ENCODE measurements at places on chromosomes 2 and 18.

DNA sequence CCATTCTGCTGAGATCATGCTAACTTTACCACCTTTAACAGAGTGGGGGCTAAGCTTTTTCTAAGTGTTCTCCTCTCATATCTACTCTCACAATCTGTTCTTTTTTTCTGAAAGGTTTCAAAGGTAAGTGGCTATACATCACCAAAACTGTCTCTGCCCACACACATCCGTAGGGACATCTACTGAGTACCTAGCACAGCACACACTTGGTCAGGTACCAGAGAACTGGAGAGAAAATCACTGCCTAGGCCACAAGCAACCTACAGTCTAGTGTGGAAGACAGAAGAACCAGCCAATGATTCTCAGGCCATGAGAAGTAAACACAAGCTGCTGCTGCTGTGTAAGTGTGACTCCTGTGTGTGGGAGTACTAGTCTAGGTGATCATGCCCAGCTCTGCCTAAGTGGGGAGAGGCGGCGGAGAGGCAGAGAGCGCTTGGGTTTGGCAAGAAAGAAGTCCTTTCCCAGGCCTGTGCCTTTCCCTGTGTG, 176.1 kb upstream of the ZFP36L2 start:
- DNase-seq, result no peak

DNA sequence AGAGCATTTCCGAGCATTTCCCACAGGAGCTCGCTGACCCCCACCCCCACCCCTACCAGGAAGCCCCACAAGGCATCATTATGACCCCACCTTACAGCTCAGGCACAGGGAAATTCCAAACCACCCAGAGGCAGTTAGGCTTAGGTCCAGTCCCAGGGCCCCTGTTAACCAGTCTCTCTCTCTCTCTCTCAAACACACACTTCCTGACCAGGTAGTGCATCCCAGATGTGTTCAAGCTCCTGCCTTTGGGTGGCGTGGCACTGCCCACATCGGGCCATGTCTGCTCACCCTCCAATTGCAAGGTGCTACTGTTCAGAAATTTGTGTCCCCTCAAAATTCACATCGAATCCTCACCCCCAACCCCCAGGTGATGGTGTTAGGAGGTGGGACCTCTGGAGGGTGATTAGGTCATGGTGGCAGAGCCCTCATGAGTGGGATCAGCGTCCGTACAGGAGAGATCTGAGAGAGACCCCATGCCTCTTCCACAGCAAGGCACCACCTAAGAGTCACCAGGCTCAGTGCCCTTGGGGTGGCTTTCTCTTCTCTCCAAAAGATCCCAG, 8.8 kb downstream of the COPS9 start:
- no peak for DNase-seq

GRCh38 chr2:9388950-9389911, 34.1 kb downstream of the ITGB1BP1 start:
- DNase-seq, result no peak

DNA sequence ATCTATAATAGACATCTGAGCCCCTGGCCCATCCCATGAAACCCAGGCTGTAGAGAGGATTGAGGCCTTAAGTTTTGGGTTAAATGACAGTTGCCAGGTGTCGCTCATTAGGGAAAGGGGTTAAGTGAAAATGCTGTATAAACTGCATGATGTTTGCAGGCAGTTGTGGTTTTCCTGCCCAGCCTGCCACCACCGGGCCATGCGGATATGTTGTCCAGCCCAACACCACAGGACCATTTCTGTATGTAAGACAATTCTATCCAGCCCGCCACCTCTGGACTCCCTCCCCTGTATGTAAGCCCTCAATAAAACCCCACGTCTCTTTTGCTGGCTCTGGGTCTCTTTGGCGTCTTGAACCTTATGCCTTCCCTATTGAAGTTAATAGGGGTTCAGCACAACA, 110.7 kb downstream of the XRCC5 start:
- DNase-seq, result no peak

DNA sequence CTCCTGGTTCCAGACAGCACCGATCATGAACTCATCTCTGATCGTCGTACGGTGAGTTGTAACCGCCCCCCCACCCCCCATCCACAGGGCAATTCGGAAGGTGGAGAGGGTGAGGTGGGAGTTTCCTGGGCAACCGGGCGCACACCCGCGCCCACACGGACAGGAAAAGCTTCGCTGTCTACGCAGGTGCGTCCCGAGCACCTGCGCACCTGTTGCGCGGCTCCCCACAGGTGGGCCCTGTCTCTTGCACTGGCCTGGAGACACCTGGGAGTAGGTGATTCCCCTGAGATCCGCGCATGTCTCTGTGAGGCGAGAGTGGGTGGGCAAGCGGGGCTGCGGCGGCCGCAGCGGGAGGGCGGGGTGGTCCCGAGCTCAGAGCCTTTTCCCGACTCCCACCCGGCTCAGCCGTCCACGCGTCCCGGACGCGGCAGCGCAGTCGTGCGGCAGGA, 459 bp upstream of the ATP6V1C2 start:
- DNase-seq, result no peak

- no peak for DNase-seq
These were observed 1.8 kb downstream of the CNNM3 start for GRCh38 chr2:96817882-96818281.

DNA sequence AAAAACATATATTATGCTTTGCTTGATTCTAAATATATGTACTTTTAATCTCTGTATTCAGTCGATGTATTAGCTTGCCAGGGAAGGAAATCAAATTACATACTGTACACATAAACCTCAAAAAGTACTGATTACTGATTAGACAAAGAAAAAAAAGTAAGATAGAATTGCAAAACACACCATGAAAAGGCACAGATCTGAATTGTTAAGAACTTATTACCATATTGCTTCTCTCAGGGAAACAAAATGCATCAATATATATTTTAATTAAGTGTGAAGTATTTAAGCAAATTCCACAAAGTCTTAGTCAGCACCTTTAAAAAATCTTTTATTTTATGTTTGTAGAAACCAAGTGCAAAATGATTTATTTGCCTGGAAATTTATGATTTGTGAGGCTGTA, 309.3 kb downstream of the RNF144A start:
- no peak for DNase-seq

- DNase-seq, result no peak
These were observed 54.0 kb upstream of the GPR75 start for GRCh38 chr2:53913721-53914120.

DNA sequence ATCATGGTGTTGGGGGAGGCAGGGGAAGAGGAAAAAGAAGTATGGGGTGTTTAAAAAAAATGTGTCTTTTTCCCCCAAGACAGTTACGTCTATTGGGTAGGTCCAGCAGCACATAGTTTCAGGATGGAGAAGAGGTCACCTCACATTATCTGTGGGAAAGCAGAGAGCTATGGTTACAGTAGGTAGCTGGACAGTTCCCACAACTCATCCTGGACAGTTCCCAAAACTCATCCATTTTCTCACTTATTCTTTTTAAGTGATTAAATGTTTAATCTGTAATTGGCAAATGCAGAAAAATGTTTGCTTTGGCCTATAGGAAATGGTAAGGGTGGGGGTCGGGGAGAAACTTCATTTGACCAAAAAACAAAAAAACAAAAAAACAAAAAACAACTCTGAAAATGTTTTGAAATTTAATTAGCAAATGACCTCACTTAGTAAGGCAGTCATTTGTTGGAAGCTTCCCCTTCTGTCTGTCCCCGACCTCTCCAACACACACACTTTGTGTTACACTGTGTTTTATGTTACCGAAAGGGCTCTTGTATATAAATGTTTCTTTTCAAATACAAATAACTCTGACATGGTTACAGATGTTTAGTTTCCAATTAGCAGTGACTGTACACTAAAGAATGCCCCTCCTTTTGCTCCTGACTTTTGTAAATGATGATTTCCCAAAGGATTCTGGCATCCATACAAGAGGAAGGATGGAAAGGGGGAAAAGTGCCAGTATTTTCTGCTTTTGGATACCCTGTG, 173.3 kb upstream of the ZFP36L2 start:
- no peak for DNase-seq

DNA sequence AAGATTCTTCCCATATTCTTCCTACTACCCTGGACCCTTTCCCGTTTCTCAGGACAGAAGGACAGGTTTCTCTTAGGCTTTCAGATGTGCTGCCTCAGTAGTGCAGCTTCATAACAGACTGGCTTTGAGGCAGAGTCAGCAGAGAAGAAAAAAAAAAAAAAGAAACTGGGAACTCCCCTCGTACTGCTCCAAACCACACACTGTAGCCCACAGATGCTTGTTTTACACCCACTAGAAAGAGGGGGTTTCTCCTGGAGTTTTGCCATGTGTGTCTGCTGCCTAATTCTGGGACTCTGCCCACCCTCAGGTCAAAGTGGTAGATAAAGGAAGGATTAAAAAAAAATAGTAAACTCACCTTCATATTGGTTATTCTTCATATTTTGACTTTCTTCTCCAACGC, 95.9 kb downstream of the NCOA1 start:
- DNase-seq, result no peak

- no peak for DNase-seq
These were observed 43.1 kb downstream of the IKZF2 start for GRCh38 chr2:213108308-213108707.

DNA sequence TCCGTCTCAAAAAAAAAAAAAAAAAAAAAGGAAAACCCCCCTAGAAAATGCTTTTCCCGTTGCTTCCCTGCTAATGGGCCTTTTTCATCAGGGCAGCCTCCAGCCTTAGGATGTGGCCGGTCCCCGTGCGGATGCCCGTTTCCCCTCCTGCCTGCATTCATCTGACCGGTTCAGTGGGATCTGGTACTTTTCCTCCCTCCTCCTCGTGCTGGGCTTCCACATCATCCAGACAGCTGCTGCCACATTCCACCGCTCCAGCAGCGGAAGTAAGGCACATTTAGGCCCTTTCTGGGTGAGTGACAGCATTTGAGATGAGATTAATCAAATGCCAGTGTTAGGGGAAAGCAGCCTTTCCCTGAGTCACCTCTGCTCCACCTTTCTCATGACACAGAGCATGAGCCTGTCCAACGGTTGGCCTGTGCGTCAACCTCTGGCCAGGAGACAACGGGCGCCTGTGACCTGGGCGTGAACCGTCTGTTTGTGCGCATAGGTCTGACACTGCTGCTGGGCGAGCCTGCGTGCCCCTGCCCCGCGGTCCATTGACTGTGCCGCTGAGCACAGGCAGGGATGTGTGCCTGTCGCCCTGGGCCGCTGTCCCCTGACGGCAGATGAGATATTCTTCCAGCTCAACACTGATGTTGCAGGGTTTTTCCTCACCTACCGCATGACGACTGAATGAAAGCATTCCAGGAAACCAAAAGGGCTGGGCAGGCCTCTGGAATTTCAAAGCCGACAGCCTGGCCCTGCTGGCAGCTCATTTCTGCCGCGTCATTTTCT, 174.0 kb downstream of the TGIF1 start:
- DNase-seq, result no peak

GRCh38 chr18:54950221-54950620, 9.0 kb downstream of the CCDC68 start:
- no peak for DNase-seq

- no peak for DNase-seq
These were observed 124.3 kb downstream of the GLI2 start for GRCh38 chr2:120859814-120860578.

DNA sequence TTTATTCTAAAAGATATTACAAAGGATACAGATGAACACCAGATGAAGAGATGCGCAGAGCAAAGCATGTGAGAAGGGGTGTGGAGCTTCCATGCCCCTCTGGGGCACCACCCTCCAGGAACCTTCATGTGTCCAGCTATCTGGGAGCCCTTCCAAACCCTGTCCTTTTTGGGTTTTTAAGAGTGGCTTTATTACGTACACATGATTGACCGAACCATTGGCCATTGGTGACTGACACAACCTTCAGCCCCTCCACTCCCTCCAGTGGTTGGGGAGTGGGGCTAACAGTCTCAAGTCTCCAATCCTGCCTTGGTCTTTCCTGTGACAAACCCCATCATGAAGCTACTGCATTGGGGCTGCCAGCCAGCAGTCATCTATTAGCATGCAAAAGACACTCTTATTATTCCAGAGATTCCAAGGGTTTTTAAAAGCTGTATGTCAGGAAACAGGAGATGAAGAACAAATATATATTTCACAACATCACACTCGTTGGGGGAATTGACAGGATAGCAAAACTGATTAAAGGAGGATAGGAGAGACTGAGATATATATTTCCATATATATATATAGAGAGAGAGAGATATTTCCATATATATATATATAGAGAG, 19.4 kb downstream of the IL1B start:
- DNase-seq, result no peak

DNA sequence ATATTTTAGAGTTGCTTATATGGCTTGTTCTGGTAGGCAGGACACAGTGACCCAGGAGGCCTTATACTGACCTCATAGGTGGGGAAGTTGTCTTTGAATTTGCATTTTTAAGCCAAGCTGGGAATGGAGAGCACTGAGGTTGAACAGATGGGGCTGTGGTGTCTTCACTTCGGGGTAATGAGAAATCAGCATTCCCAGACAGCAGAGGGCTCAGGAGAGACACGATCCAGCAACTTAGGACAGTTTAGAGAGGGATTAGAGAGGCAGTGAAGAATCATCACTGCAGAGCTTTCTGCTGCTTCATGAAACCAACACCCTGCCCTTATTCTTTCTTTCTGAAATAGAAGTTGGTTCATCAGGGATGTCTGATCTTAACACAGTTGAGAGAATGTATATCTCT, 202.4 kb downstream of the TDRD15 start:
- no peak for DNase-seq

- DNase-seq, result no peak
These were observed 34.8 kb downstream of the PPP1R1C start for GRCh38 chr2:182020286-182021070.

DNA sequence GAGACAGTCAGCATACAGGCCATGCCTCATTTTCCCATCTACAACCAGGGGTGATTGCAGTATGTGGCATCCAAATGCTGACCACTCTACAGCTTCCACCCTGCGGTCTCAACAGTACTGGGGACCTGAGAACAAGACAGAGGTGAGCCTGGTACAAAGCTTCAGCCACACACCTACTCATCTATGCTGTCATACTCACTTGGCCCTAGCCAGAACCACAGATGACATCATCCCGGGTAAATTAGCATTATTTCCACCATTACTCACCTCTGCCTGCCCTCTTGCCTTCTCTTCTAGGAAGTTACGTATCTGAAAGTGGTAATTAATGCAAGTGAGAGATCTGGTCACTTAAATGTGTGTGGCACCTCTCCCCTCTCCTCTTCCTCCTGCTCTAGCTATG, 208.2 kb upstream of the ARL4C start:
- no peak for DNase-seq

- no peak for DNase-seq
These were observed 18.3 kb upstream of the EPAS1 start for GRCh38 chr2:46278952-46279351.

GRCh38 chr2:83342860-83343329, 1116.2 kb downstream of the SUCLG1 start:
- no peak for DNase-seq

GRCh38 chr2:233145726-233146125, 85.6 kb downstream of the INPP5D start:
- DNase-seq, result no peak

GRCh38 chr18:76233876-76234675, 261.0 kb downstream of the ZNF516 start:
- DNase-seq, result no peak

- DNase-seq, result peak; percentile 1
These were observed 115.7 kb upstream of the OSR1 start for GRCh38 chr2:19474128-19474527.

- no peak for DNase-seq
These were observed 35.7 kb upstream of the CABLES1 start for GRCh38 chr18:23099621-23100020.
